Breast epithelium (tissue), 4 donors: ENCODE measurements at places on chromosomes 12 and 14. TPM values are rescaled to one million over a fixed set of nuclear protein-coding genes. Genes with fewer than 3 reads are reported as not detected.

KLRD1 gene
- total RNA-seq: 2.3 TPM

- H3K27me3 ChIP-seq: no peaks in the 10 kb centered on the region
- no peak overlapping the region for H3K27ac ChIP-seq
Measured at GRCh38 chr12:105812366-105812765, 326.4 kb downstream of the NUAK1 start.

GRCh38 chr14:22641846-22642245 is 2.3 kb downstream of the OR6J1 start:
- no peak overlapping the region for H3K4me3 ChIP-seq
- DNase-seq: no peak
- H3K27ac ChIP-seq: no peak overlapping the region
- no peaks in the 10 kb centered on the region for H3K36me3 ChIP-seq
- no peaks in the 10 kb centered on the region for H3K4me1 ChIP-seq
- no peaks in the 10 kb centered on the region for H3K27me3 ChIP-seq

NDUFA9 gene
- 29.9 TPM for total RNA-seq

DNA sequence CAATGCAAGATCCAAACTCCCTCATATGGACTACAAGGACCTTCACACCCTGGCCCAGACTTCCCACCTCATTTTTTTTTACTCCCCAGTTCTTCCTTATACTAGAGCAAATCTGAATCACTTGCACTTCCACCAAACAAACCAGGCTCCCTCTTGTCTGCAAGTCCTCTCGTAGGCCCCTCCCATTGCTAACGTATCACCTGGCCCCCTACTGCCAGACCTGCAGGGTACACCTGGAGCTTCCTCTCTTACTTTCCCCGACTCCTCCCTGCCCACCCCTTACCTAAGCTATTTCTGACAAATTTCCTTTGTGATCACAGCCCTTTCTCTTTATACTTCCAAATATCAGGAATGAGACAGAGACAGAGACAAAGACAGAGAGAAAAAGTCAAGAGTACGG is 463.9 kb downstream of the GALC start:
- no peaks in the 10 kb centered on the region for H3K27me3 ChIP-seq
- no peak for DNase-seq
- no peak overlapping the region for H3K27ac ChIP-seq

- H3K36me3 ChIP-seq: no peaks in the 10 kb centered on the region
- H3K27ac ChIP-seq: no peak overlapping the region
- no peaks in the 10 kb centered on the region for H3K4me1 ChIP-seq
- no peaks in the 10 kb centered on the region for H3K27me3 ChIP-seq
- DNase-seq: no peak
Measured at GRCh38 chr12:31819427-31819826, 90.6 kb upstream of the AMN1 start.

DNA sequence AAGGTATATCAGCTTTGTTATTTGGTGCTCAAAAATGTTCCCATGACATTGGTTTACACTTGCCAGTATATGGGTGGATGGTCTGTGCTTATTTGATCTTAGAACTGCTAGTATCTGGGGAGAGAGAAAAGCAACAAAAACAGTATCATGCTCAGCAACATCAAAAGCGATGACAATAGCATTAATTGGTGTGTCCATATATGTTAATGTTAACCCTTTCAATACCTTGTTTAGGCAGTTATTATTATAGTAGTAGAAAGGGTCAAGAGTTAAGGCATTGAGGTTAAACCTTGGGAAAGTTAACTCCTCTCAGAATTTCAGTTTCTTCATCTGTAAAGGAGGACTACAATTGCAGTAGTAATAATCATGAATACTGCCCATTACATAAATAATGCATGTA is 37.4 kb upstream of the SLC38A2 start:
- H3K4me3 ChIP-seq: no peak overlapping the region
- no peak overlapping the region for H3K27ac ChIP-seq
- H3K27me3 ChIP-seq: no peaks in the 10 kb centered on the region
- DNase-seq: no peak
- no peaks in the 10 kb centered on the region for H3K36me3 ChIP-seq

- no peak for DNase-seq
- peak overlapping the region; percentile 96 for H3K27ac ChIP-seq
- H3K27me3 ChIP-seq: no peaks in the 10 kb centered on the region
- no peaks in the 10 kb centered on the region for H3K36me3 ChIP-seq
- peaks cover 25% of the 10 kb centered on the region for H3K4me1 ChIP-seq
Measured at GRCh38 chr14:103735022-103735421, 19.4 kb downstream of the ZFYVE21 start.

GRCh38 chr12:132399092-132400010 is 70.0 kb upstream of the GALNT9 start:
- no peaks in the 10 kb centered on the region for H3K4me1 ChIP-seq
- H3K27me3 ChIP-seq: peaks cover 88% of the 10 kb centered on the region
- DNase-seq: no peak
- H3K4me3 ChIP-seq: no peak overlapping the region

- H3K36me3 ChIP-seq: no peaks in the 10 kb centered on the region
- H3K4me3 ChIP-seq: no peak overlapping the region
- H3K27me3 ChIP-seq: no peaks in the 10 kb centered on the region
- H3K27ac ChIP-seq: no peak overlapping the region
- no peak for DNase-seq
Measured at GRCh38 chr14:51140856-51141255, 46.0 kb upstream of the TRIM9 start.

GRCh38 chr12:13223179-13223804 is 26.8 kb downstream of the EMP1 start:
- no peaks in the 10 kb centered on the region for H3K4me1 ChIP-seq
- H3K4me3 ChIP-seq: no peak overlapping the region
- H3K27me3 ChIP-seq: no peaks in the 10 kb centered on the region
- no peaks in the 10 kb centered on the region for H3K36me3 ChIP-seq
- no peak for DNase-seq

HHIPL1 gene
- 1.3 TPM for total RNA-seq

GRCh38 chr14:102957222-102957621 is 34.8 kb downstream of the AMN start:
- no peaks in the 10 kb centered on the region for H3K36me3 ChIP-seq
- H3K27ac ChIP-seq: no peak overlapping the region
- H3K4me3 ChIP-seq: no peak overlapping the region
- H3K27me3 ChIP-seq: no peaks in the 10 kb centered on the region
- no peak for DNase-seq

- H3K36me3 ChIP-seq: no peaks in the 10 kb centered on the region
- H3K4me3 ChIP-seq: no peak overlapping the region
- no peak overlapping the region for H3K27ac ChIP-seq
Measured at GRCh38 chr14:37443461-37443860, 151.6 kb downstream of the FOXA1 start.

NKX2-1 gene
- not detected for total RNA-seq

DNA sequence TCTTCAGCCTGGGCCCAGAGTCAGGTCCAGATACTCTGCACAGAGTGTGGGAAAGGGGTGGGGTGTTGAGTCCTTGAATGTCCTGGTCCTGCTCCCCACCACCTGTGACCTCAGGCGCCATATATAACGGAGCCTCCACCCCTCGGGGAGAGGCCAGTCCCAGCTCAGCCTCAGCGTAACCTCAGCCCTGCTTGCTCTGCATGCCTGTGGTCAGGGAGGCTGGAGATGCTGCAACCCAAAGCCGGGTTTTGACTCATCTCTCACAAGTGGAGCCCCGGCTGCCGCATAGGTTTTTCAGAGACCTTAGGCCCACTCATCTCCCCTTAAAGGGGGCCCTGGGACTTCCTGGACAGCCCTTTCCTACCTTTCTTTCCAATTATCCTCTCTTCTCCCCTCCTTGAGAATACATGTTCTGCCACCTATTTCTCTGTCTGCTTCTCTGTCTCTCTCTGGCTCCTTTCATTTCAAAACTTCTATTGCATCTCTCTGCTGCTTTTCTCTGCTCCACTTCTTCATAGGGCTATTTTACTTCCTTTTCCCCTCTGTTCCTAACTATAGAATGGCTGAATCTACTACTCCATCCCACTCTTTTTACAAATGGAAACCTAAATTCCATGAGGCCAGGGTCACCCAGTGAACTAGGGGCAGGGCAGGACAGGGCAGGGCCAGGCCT is 1.2 kb downstream of the ITGB7 start:
- H3K27ac ChIP-seq: peak overlapping the region; percentile 68
- no peaks in the 10 kb centered on the region for H3K27me3 ChIP-seq
- no peaks in the 10 kb centered on the region for H3K36me3 ChIP-seq

GRCh38 chr12:125185740-125186470 is 120.7 kb downstream of the AACS start:
- H3K27me3 ChIP-seq: peaks cover 78% of the 10 kb centered on the region
- DNase-seq: no peak
- no peaks in the 10 kb centered on the region for H3K36me3 ChIP-seq
- peak within 1 kb of the TSS; percentile 36 for H3K4me3 ChIP-seq

RNASE3 gene
- not detected for total RNA-seq

KRT6C gene
- not detected for total RNA-seq

SERPINA1 gene
- total RNA-seq: 200 TPM

DNA sequence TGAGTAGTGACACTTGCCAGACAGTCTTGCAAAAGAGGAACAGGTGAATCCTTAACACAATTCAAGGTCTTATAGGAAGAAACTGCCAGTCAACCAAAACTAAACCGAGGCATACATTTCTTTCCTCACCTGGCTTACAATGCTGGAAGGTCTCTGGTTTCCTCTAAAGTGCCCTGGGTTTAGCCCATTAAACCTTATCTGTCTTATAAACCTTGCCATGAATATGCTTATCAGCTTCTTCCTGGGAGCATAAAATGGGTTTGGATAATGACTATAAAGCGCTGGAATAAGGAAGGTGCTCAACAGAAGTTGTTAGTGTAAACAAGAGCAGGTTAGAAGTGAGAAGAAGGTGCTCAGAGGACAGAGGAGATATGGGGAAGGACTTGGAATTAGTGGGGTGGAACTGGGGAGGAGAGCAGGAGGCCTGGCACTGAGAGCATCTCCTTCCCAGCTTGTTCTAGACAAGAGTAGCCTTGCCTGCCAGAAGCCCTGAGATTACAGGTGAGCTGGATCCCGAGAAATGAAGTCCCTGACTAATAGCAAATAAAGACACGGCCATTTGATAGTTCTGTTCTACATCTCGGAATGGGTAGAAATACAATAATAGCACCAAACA is 14.1 kb upstream of the GPRC5A start:
- H3K4me3 ChIP-seq: no peak overlapping the region
- no peak for DNase-seq
- no peaks in the 10 kb centered on the region for H3K4me1 ChIP-seq
